ENCODE measurements at places on chromosomes 3 and 15.
A peak's percentile ranks its signal among the peaks of the same experiment; 100 is the strongest.

DNA sequence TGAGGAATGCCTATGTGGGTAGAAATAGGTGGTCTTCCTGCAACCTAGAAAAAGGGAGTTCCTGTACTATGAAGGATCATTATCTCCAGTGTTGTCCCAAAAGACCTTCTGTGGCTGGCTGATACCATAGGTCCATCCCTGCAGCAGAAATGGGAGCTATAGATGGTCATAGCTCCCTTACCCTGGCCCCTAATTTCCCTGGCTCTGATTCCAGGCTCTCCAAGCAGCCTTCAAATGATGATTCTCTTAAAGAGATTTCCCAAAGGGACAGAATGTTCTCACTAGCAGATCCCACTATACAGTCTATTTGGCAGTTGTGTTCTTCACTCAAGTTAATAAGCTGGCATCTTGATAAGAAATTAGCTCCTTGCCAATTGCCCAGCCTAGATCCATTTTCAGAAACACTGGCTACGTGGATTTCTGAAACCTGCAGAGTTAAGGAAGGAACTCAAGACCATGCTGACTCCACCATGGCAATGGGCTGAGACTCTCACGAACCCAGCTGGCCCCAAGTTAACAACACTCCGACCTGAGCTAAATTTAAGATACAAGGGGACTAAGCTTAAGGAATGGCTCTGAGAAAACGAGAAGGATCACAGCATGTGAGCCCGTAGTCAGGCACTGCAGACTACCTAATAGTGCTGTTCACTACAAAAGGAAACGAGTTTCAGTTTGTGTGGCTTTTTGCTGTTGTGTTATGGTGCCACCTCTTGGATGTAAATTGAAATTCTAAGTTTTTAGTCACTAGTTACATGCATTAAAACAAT lies 11.4 kb downstream of the C15orf40 start:
- DNase-seq: peak; percentile 80

DNA sequence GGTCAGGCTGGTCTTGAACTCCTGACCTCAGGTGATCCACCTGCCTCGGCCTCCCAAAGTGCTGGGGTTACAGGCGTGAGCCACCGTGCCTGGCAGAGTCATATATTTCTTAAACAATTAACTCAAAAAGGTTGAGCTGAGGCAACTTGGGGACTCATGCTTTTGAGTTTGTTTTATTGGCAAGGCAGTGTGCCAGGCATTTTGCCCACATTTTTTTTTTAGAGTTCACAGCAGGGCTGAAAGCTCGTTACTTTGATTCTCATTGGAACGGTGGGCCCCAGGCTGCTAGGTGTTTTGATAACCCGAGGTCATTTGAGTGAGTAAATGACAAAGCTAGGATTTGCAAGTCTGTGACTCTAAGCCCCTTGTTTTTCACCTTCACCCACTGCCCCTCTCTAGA lies 76.2 kb downstream of the CCK start:
- DNase-seq: no peak

GRCh38 chr15:36323615-36324014 lies 255.8 kb upstream of the CDIN1 start:
- DNase-seq: no peak

GRCh38 chr15:68821190-68821840 lies 620 bp upstream of the ANP32A start:
- DNase-seq: no peak

DNA sequence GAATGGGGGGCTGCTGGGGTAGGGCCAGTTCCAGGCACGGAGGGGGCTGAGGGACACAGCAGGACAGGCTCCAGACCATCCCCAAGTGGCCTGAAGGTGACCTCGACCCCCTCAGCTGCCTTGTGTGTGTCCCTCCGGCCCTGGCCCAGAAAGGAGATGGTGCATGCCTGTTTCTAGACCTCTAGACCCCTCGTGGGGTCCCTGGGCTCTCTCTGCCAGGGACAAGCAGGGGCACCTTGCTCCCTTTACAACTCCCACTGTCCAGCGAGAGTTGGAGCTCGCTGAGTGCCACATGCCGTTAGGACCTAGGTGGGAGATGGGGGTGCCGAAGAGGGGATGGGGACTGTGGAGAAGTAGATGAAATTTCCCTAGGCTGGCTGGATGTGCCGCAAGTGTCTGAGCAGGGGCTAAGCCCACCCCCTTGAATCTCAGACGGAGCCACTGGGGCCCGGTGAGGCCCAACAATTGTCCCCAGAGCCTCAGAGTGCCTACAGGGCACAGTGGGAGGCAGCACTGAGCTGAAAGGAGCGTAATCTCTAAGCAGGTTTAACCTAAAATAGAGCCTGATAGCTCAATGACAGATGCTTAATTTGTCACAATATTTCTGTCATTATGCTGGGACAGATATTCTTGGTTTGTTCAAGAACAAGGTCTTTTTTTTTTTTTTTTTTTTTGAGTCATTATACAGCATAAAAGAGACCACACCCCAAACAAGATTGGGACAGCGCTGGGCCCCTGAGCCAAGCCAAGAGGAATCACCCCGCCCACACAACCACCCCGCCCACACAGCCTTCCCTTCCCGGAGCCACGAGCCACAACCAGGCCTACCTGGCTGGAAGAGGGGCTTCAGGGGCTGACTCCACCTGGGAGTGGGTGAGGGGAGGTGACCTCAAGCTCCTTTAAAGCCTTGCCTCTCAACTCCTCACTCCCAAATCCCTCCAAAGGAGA lies 23.6 kb upstream of the KLF13 start:
- DNase-seq: no peak
